Pulmonary artery endothelial cell (primary cell): ENCODE measurements at places on chromosomes 6 and 20. TPM values are rescaled to one million over a fixed set of nuclear protein-coding genes. Genes with fewer than 3 reads are reported as not detected.
A peak's percentile ranks its signal among the peaks of the same experiment; 100 is the strongest.

The SAPCD1 gene
- total RNA-seq = 0.78 and 0.92 TPM in 2 replicates

DNA sequence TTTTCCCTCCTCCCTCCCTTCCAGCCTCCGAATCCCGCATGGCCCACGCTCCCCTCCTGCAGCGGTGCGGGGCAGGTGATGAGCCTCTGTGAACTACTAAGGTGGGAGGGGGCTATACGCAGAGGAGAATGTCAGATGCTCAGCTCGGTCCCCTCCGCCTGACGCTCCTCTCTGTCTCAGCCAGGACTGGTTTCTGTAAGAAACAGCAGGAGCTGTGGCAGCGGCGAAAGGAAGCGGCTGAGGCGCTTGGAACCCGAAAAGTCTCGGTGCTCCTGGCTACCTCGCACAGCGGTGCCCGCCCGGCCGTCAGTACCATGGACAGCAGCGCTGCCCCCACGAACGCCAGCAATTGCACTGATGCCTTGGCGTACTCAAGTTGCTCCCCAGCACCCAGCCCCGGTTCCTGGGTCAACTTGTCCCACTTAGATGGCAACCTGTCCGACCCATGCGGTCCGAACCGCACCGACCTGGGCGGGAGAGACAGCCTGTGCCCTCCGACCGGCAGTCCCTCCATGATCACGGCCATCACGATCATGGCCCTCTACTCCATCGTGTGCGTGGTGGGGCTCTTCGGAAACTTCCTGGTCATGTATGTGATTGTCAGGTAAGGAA, at the start of gene OPRM1:
Gene OPRM1, plus strand, starts transcription at position 10 of the 612 bp plus-strand sequence. Its CDS starts 305 bp downstream, at position 315.
- no peak for DNase-seq

The NRSN1 gene
- total RNA-seq = not detected in 2 replicates

DNA sequence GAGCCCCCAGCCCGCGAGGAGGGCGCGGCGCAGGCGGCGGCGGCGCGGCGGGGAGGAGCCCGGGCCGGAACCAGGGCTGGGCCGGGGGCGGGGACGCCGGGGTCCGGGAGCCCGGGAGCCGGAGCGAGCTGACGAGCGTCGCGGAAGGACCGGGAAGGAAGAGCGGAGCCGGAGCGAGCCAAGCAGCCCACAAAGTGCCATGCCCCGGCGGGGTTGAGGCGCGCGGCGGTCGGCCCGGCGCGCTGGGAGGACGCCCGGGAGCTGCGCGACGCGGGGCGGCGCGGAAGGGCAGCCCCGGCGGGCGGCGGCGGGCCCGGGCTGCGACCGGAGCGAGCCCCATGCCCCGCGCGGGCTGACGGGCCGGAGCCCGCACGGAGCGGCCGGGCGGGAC, 289 bp downstream of the FOXP4 start:
- DNase-seq = no peak

- DNase-seq = no peak
These were observed 561.8 kb upstream of the RNF217 start for GRCh38 chr6:124400261-124400999.

GRCh38 chr6:107228754-107229153, 113.4 kb upstream of the BEND3 start:
- DNase-seq = no peak

DNA sequence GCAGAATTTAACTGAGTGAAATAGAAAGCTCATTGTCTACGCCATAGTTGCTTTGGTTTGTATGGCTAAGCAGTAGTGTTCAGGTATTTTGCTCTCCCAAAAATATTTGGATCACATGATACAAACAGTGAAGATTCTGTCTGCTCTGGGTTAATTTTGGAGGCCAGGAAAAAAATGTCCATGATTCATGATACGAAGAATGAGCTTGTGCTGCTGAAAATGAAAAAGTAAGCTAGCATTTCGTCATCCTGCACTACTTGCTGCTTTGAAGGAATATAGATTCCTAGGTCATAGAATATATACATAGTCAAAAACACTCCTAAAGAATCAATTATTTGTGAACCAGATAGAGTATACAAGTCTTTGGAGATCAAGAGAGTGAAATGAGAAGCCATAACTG, 8.3 kb downstream of the WRNIP1 start:
- DNase-seq = no peak

DNA sequence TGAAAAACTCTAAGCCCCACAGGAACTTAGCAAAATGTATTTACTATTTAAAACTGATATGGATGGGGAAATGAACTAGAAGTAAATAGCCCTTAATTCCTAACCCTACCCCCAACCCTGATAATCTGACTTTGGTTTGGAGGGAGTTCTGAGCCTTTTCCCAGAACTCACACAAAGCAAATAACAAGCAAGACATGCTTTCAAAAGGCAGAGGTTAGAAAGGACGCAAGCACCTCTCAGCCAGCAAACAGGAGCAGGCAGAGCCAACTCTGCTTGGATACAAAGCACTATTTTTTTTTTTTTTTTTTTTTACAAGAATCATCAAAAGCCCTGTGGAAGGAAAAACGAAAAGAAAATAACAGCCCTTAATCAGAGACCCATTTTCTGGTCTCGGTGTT, 58.7 kb downstream of the SLC22A23 start:
- no peak for DNase-seq

GRCh38 chr6:163876391-163876790, 461.9 kb downstream of the QKI start:
- DNase-seq = no peak

The SIRPA gene
- 14.5 and 25.3 TPM in 2 replicates for total RNA-seq

The LY6G5C gene
- 0.86 and 0.88 TPM in 2 replicates for total RNA-seq

DNA sequence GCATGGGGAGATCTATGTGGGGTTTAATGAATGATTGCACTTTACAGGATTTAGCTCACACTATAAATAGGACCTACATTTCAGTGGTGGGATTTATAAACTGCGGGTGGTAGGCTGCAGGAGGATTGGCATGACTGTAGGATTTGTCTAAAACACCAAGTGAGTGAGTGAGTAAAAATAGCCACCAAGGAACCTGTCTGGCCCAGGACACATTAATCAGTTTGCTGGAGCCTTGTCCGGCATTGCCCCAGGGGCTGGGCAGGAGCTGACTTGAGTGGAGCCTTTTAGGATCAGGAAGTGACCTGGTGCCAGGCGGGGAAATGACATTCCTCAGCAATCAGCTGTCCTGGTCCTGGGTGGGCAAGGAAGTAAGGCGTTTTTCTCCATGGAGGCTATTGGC, 278.7 kb upstream of the PRND start:
- no peak for DNase-seq

DNA sequence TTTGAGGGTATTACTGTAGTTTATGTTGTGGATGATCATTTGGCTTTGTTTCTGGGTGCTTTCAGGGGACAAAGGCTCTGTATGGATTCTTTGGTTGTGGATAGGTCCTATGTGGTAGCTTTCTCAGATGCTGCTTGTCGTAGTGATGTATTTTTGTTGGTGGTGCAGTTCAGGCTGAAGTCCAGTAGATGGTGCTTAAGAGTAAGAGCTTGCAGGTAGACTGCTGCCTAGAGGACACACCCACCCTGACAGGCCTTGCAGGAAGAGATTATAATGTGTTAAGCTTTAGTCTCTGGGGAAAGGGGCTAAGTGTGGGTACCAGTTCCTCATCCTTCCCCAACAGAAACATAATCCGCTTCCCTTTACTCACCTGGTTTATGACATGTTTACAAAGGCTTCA, 62.6 kb upstream of the ADGRB3 start:
- no peak for DNase-seq

GRCh38 chr20:21134883-21135493, 9.1 kb downstream of the KIZ start:
- no peak for DNase-seq

GRCh38 chr20:64057628-64058498, 5.1 kb upstream of the TCEA2 start:
- DNase-seq = no peak

The RAET1L gene
- not detected in 2 replicates for total RNA-seq

GRCh38 chr20:1242530-1242929, 16.7 kb downstream of the RAD21L1 start:
- peak; percentile 40 for DNase-seq

DNA sequence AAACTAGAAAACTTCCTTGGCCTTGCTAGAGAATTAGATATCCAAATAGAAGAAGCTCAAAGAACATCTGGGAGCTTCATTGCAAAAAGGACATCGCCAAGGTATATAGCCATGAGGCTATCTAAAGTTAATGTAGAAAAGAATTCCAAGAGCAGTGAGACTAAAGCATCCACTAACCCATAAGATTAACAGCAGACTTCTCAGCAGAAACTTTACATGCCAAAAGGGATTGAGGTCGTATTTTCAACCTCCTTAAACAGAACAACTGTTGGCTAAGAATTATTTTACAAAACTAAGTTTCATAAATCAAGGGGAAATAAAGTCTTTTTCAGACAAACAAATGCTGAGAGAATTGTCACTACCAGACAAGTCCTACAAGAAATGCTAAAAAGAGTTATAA, 149.1 kb upstream of the COL21A1 start:
- no peak for DNase-seq

The SPATA25 gene
- 0.53 and 0.59 TPM in 2 replicates for total RNA-seq

- no peak for DNase-seq
These were observed 27.2 kb downstream of the PNPLA1 start for GRCh38 chr6:36297051-36297450.

- DNase-seq = no peak
These were observed 120.2 kb upstream of the BEND3 start for GRCh38 chr6:107235511-107235910.

The TUBE1 gene
- 14.6 and 23.2 TPM in 2 replicates for total RNA-seq

DNA sequence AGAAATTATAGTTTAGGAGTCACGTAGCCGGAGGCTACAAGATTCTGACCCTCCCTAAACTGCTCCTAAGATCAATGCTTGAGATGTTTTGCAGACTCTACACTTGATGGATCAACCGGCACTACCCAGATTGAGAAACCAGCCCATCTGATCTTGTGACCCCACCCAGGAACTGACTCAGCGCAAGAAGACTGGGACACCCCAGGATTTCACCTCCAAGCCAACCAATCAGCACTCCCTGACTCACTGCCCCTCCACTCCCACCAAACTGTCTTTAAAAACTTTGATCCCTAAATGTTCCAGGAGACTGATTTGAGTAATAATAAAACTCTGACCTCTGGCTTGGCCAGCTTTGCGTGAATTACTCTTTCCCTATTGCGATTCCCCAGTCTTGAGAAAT, 99.8 kb downstream of the OPRM1 start:
- DNase-seq = no peak

The GSTA2 gene
- not detected in 2 replicates for total RNA-seq

- no peak for DNase-seq
These were observed 1223.7 kb upstream of the EYS start for GRCh38 chr6:66930559-66931290.

The BPIFA1 gene
- total RNA-seq = not detected in 2 replicates

The TFEB gene
- 3.8 and 4.4 TPM in 2 replicates for total RNA-seq

DNA sequence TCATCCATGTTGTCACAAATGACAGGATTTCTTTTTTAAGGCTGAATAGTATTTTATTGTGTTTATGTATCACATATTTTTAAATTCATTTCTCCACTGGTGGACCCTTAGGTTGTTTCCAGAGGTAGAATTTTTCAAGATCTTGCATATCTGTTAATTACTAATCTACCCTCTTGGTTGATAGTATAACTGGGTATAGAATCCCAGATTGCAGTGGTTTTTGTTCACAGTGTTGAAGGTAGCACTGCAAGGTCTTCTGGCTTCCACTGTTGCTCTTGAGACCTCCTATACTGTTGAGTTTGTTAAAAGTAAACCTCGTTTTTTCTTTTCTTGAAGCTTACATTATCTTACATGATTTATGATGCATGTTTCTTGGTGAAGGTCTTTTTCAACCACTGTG, 22.9 kb downstream of the CDC5L start:
- no peak for DNase-seq

GRCh38 chr6:153125032-153125431, 6.0 kb downstream of the RGS17 start:
- no peak for DNase-seq

DNA sequence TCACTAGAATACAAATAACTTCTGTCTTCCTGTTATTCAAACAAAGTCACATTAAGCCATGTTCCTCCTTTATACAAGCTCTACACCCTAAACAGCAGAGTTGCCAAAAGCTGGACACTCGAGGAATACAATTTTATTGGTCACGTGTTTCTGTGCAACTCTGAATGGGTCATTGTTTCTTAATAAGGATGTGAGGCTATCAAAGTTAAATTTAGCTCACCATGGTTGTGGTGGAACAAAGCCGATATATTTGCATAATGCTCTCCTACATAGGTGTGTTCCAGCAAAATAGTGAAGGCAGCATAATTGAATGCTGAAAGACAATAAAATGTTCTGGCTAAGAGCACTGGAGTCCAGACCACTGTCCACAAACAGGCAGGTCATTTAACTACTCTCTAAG, 36.9 kb upstream of the CD2AP start:
- no peak for DNase-seq

The MYBL2 gene
- total RNA-seq = 26.6 and 41.9 TPM in 2 replicates

The KCNQ5 gene
- 0.21 TPM in 1 of 2 replicates, not detected in the other for total RNA-seq

The VNN1 gene
- not detected in 2 replicates for total RNA-seq

The PRPH2 gene
- 0.13 and 0.21 TPM in 2 replicates for total RNA-seq

- no peak for DNase-seq
These were observed 253.5 kb downstream of the GJA1 start for GRCh38 chr6:121688974-121689373.

The PSMB1 gene
- 342 and 389 TPM in 2 replicates for total RNA-seq

DNA sequence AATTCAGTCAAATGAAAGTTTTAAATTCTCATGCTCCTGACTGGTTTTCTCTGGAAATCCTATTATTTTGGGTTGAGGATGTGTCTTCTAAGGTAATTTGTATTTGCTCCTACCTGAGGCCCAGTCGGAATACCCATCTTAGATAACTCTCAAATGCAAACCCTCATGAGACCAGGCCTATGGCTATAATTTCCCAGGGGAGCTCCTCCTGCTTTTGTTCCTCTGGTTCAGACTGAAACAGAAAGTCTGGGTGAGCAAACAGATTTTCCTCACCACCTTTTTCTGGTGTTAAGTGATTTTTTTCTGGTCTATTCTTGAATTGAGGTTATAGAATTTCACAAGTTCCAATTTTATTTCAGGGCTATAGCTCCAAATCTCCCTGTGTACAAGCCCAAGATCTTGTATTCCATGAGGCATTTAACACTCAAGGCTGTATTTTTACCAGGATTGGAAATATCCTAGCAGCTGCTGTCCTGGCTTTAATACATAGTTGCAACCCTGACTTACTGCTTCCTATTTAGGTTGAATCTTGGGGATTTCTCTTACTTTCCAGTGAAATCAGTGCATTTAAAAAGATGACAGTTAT, 169.1 kb upstream of the PTCHD4 start:
- DNase-seq = no peak

DNA sequence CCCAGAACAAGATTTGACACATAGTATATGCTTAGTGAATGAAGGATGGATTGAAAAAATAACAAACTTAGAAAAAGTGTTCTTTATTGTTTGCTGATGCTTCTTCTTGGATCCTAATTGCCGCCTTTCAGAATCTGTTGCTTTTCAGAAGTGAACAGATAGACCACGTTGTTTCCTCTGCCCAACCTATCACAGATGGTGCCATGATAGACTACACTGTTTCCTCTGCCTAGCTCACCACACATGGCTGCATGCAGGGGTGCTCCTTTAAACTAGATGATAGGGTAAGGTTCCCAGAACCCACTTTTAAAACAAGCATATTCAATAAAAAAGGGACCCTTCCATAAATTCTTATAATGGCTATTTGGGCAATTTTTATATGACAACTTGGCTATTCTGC, 4.6 kb upstream of the RGS17 start:
- DNase-seq = no peak

The PTPRT gene
- total RNA-seq = not detected in 2 replicates

GRCh38 chr6:43929511-43929910, 159.5 kb downstream of the VEGFA start:
- no peak for DNase-seq
